Head of caudate nucleus (tissue), 42 donors: ENCODE measurements at places on chromosomes 3 and 15.

DNA sequence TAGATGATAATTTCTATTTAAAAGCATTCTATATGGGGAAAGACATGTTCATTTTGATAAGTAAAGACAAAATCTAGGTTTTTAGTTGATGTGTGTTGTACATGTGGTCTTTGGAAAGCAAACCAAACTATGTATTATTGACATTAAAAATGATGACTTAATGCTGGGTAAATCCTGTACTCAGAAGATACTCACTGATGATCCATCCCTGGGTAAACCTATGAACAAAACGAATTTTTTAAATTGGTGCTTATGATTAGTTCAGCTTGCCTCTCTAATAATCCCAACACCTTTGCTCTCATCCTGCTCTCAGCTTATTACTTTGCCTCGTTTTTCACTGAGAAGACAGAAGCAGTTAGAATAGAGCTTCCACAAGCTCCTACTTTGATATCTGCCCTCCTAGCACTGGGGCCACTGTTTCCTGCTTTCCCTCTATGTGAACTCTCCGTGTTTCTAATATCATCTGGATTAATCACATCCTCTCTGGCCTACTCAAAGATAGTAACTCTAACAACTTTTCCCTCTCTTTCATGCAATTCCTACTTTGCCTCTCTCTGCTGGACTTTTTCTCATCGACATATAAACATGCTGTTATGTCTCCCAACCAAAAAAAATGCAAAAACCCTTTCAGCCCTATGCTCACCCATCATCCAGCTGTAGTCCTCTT, 29.3 kb downstream of the RARRES1 start:
- DNase-seq = no peak

GRCh38 chr3:136149667-136150066, 46.5 kb downstream of the MSL2 start:
- DNase-seq = no peak

DNA sequence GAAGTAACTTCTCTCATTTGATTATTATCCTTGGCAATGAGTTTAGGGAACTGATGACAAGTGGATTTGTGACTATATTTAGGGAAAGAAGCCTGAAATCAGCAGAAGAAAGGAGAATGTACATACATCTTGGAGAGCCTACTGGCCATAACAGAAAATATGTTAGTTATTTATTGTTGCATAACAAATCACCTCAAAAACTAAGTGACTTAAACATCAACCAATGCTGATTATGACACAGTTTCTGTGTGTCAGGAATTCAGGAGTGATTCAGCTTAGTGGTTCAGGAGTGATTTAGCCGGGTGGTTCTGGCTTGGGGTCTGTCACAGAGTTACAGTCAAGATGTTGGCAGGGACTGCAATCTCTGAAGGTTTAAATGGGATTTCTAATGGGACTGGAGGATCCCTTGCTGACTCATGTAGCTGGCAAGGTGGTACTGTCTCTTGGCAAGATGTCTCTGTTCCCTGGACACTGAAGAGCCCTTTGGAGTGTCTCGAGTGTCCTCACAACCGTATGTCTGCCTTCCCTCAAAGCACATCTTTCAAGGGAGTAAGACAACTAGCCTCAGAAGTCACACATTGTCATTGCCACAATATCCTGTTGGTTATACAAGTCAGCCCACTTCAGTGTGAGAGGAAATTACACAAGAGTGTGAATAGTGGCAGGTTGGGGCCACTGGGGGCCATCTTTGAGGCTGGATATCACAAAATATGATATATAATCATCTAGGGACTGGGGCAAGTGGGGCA, 248.9 kb downstream of the SV2B start:
- no peak for DNase-seq

DNA sequence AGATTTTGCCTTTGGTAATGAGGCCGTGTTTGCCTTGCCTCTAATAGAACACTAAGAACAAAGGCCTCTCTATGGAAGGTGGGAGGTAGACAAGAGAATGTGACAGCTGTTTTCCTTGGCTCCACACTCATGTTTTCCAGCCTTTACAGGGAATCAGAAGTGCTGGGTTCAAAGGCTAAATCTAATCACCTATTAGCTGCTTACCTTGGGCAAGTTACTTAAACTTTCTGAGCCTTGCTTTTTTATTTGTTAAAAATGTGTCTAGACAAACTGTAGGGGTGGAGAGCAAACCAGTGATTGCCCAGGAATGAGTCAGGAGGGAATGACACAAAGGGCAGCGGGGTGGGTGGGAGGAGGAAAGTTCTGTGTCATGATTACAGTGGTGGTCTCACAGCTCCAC, 179.0 kb downstream of the P3H2 start:
- DNase-seq = no peak

- DNase-seq = no peak
Measured at GRCh38 chr3:2810723-2811122, 299.5 kb downstream of the IL5RA start.

DNA sequence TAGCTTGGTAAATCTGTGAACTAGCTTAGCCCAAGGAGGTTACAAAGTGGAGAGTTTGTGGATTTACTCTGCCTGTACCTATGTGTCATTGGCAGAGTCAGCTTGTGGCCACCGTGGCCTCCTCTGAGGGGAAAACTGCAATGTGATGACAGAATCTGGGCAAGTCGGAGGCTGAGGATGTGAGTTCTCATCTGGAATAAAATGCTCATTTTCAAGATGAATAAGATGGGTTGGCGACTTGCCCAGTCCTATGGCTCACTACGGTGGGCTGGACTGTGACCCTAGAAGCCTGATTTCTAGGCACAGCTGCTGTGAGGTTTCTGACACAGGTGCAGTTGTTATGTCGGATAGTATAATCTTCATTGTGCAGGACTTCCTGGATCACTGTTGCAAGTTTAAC, 83.7 kb downstream of the ETV5 start:
- no peak for DNase-seq

GRCh38 chr3:122875547-122876127, 80.8 kb downstream of the SLC49A4 start:
- DNase-seq = no peak
